ENCODE measurements at places on chromosomes 16 and 17. TPM values are rescaled to one million over a fixed set of nuclear protein-coding genes. Genes with fewer than 3 reads are reported as not detected.

- no peak for DNase-seq
Observed at GRCh38 chr17:46191322-46192188, 1.7 kb downstream of the KANSL1 start.

GRCh38 chr16:14419817-14420216 is 210.2 kb downstream of the PARN start:
- no peak for DNase-seq

DNA sequence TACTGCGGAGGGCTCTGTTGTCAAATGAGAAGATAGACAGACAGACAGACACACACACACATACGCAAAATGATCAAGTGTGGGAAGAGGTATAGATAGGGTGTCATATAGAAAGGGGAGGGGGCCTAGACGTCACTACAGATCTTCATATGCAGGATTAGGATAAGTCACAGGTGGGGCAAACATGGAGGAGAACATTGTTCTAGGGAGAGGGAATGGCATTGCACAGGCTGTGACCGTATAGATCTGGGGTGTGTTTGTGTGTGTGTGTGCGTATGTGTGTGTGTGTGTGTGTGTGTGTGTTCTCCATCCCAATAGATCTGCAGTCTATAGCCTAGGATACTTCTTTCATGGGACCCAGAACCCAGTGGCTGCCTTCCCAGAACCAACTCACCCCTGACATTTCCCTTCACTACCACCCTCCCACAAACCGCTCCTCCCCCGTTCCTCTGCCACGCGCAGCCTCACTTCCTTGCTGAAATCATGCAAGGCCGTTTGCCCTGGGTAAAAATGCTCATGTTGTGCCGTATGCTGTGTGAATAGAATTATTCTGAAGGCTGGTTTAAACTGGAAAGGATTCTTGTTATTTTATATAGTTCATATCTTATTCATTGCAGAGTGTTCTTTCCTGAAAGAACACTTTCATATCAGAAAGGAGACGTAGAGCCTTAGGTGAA is 50.5 kb upstream of the CCL1 start:
- DNase-seq, result no peak

DNA sequence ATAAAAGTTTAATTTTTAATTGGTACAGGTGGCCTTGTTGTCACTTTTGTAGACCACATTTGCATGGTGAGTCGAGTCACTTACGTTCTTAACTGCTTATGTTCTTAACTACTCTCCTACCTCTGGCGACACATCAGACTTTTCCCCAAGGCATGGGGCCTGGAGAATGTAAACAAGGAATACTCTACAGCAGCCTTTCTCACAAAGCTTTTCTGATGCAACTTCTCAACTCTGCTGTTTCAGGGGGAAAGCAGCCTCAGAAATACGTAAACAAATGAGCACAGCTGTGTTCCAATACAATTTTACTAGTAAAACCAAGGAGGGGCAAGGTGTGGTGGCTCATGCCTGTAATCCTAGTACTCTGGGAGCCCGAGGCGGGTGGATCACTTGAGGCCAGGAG is 6.9 kb downstream of the KARS1 start:
- no peak for DNase-seq

DNA sequence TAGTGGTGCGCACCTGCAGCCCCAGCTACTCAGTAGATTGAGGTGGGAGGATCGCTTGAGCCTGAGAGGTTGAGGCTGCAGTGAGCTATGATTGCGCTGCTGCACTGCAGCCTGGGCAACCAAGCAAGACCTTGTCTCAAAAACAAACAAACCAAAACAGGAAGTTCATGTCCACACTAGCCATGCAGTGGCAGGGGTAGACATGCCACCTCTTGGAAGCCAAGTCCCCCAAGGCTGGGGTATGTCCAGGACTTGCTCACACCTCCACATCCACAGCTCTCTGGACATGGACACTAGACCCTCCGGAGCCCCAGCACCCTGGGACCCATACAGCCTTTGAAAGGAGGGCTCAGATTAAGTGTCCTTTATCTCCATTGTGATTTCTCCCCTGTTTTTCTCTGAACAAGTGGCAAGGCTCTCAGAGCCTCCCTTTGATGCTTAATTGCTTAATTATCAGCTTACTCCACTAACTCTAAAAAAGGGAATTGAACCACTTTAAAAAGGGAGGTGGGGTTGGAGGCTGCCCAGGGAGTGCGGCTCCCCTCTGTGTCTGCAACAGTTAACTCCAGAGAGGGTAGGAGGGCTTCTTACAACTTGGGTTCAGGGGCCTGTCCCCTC is 424.6 kb upstream of the C16orf82 start:
- no peak for DNase-seq

DNA sequence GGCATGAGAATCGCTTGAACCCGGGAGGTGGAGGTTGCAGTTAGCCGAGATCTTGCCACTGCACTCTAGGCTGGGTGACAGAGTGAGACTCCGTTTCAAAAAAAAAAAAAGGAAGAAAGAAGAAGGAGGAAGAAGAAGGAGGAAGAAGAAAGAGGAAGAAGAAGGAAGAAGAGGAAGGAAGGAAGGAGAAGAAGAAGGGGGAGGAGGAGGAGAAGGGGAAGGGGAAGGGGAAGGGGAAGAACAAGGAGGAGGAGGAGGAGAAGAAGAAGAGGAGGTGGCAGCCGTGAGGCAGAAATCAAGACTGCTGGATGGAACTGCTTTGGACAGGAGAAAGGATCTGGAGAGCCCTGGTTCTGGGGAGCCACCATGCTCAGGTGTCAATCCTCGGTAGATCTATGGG is 29.7 kb upstream of the PEMT start:
- no peak for DNase-seq

DNA sequence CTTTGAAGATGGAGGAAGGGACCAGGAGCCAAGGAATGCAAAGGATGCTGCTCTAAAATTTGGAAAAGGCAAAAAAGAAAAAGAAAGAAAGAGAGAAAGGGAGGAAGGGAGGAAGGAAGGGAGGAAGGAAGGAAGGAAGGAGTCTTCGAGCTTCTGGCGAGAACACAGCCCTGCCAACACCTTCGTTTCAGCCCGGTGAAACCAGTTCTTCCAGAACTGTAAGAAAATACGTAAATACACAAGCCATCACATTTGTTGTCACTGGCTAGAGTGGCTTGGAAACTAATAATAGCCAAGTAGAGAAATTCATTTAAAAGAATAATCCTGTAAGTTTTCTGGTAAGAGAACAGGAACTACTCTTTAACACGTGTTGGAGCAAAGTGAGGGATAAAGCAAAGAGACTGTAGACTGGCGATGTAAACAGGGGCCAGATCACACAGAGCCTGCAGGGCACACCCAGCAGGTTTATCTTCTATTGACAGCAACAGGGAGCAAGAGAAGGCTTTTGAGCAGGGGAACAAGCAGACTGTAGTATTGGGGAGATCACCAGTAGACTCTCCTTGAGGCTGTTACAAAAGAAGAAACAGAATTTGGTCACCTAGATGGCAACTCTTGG is 188.7 kb upstream of the MPHOSPH6 start:
- DNase-seq, result no peak

DNA sequence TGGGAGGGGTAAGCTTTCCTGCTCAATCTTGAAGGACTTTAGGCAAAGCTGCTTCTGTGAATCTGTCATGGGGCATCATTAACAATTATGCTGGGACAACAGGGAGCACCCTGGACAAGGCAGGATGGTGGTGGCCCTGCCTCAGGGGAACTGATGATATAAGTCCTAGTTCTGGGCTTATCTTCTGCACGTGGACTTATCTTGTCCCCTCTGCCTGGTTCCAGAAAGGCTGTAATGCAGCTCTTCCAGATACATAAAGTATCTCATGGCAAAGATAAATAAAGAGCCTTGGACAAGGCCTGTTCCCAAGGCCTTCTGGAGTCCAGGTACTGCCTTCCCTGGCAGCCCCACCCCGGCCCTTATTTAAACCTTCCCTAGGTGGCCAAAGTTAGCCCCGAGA is 6.0 kb upstream of the ZNF385C start:
- no peak for DNase-seq

DNA sequence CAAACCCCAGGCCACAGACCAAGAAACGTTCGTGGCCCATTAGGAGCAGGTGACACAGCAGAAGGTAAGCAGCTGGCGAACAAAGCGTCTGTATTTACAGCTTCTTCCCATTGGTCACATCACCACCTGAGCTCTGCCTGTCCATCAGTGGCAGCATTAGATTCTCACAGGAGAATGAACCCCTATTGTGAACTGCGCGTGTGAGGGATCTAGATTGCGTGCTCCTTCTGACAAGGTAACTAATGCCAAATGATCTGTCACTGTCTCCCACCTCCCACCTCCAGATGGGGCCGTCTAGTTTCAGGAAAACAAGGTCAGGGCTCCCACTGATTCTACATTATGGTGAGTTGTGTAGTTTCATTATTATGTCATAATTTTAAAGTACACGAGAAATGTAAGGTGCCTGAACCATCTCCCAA is 186.3 kb downstream of the CPPED1 start:
- DNase-seq, result no peak

TANGO6 gene
- polyA plus RNA-seq, result 17.0 TPM

TGFB1I1 gene
- polyA plus RNA-seq, result 0.57 TPM

DRC7 gene
- not detected for polyA plus RNA-seq
